Stimulated activated CD8-positive, alpha-beta memory T cell treated with anti-CD3 and anti-CD28 coated beads, Interleukin-2, amount 100 ng/mL, for 1 hour (primary cell): ENCODE measurements at places on chromosomes 7 and 10.

DNA sequence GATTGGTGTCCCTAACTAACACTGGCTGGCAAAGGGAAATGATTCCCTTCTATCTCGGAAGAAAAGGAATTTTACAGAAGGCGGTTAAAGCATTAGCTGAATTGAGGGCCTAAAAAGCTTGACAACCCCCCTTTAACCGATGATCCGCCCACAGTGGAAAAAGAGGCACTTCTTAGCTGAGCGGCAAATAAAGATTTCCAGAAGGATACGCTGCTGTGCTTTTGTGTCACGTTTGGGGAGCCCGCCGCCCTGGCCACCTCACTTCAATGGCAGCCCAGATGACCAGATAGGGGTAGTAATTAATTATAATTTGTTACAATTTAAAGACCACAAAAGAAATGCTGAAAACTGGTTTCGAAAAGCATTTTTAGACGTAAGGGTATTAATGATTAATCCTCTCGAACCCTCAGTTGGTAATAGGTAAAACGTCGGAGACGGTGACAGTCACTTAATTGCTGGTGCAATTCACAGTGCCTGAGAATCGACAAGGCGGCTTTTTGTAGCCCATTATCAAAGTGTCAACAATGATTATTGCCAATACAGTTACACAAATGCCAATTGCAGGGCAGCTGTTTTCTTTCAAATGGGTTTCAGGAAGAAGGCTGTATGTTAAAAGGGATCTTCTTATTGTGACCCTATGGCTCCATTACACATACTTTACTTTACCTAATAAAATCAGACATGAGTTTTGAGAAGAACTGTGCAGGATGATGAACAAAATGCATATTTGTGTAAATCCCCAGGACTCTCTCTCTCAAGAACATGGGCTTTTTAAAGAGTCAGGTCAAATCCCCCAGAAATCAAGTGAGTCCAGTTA is 154.1 kb downstream of the PIP4K2A start:
- DNase-seq, result no peak

DNA sequence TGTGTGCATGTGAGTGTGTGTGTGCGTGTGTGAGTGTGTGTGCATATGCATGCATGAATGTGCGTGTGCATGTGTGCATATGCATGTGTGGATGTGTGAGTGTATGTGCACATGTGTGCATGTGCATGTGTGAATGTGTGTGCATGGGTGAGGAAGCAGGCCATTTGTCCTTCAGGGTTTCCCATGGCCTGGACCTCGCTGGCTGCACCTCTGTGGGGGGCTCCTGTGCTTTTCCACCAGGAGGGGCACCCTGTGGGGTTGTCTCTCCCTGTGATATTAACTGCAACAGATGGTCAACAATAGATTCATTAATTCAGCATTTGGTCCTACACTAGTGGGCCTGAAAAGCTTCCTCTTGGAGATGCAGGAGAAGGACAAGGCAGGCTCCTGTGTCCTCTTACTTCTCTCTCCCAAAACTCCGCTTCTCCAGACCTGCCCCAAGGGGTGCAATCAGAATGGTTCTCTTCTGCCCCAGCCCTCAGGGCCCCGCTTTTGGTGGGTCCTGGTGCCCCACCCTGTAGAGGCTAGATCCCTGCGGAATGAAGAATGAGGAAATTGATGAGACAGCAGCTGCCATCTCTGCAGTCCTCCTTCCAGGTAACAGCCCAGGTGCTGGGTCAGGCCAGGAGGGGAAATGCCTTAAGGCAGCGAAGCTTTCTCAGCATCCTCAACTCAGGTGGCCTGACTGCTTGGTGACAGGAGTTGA is 41.5 kb upstream of the NUB1 start:
- no peak for DNase-seq

DNA sequence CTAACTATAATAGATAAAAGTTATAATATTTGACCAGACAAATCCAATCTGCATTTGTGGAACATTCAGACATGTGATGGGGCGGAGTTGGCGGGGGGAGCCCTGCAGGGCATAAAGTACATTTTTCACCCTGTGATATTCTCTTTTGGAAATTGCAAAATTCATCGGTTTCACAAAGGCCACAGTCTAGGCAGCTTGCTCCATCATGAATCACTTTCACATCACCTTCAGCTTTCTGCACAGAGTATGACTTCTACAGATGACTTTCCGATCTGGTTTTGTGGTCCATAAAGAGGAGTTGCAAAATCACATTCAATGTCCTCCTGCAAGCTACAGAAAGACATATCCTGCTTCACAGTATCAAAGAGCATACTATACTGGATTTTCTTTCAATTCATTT is 51.4 kb upstream of the APBB1IP start:
- DNase-seq, result no peak

DNA sequence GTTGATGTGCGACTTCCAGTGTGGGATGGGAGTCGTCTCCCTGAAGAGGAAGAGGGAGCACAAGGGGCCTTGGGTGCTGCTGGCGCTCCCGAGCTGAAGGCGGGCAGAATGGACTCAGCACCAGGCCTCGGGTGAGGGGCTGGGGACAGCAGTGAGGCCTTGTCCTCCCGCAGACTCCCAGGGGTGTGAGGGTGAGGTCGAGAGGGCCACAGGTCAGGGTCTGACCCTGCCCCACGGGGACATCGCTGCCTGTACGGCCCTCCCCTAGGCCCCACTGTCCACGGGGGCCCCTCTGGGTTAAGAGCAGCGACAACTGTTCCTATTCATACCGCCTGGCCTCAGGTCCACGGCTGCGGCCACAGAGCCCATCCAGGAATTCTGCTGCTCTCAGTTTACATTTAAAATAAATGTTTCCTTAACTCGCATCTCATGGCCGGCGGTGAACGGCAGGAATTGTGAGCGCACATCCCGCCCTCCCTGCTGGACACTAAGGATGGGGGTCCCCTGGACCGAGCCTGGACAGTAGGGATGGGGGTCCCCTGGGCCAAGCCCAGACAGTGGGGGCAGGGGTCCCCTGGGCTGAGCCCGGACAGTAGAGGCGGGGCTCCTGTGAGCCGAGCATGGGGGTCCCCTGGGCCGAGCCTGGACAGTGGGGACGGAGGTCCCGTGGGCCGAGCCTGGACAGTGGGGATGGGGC is 61.7 kb downstream of the PDGFA start:
- no peak for DNase-seq

GRCh38 chr7:54426406-54426805 is 115.8 kb upstream of the VSTM2A start:
- DNase-seq, result no peak

- no peak for DNase-seq
Observed at GRCh38 chr7:106071356-106071998, 40.6 kb downstream of the SYPL1 start.

GRCh38 chr7:148982654-148983199 is 45.6 kb downstream of the PDIA4 start:
- no peak for DNase-seq

- no peak for DNase-seq
Observed at GRCh38 chr10:17835688-17836087, 26.5 kb downstream of the MRC1 start.

- DNase-seq, result no peak
Observed at GRCh38 chr10:103111031-103111917, 81.8 kb downstream of the NT5C2 start.

DNA sequence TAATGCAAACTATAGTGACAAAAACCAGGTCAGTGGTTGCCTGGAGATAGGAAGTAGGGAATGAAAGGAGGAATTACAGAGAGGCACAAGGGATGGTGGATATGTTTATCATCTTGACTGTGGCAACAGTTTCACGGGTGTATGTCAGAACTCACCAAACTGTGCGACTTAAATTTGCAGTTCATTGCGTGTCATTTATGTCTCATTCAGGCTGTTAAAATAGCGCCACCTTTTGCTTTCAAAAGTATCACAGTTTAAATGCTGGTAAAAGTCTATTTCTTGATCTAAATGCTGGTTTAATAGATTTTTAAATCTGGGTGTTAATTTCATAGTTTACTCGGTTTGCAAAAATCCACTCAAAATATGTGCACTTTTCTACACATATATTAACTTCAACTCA is 51.0 kb downstream of the PTTG1IP2 start:
- no peak for DNase-seq

DNA sequence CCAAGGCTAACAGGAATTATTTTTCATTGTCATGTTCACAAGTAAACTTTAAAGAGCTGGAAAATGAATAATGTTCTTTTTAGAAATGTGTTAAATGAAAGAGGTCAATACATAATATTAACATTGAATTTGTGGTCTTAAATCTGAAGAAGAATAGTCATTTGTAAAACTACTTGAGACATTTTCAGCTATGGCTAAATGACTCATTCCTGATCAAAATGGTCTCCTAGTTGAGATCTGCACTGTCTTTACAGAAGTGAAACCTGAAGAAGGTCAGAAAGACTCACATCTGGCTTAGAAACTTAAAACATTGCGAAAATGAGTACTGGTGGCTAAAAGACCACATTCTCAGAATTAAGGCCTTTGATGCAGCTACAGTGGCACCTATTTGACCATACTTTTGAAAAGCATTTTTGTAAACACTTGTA is 5.9 kb downstream of the PIK3CG start:
- DNase-seq, result no peak

DNA sequence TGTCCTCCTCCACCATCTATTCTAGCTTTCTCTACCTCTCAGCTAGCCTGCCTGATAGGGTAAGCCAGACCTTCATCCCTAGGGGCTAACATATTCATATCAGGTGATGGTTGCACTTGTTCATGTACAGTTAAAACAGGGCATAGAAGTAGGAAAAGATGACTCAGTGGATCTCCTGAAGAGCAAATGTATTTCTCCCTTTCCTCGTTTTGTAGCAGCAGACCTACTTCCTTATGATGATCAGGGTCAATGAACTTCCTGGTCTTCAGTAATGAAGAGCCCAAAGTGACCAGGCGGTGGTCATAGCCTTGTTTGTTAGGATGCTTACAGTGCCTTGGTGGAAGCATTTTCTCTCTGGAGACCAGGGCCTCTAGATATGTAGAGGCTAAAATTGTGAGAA is 6.3 kb downstream of the LIPJ start:
- DNase-seq, result no peak

DNA sequence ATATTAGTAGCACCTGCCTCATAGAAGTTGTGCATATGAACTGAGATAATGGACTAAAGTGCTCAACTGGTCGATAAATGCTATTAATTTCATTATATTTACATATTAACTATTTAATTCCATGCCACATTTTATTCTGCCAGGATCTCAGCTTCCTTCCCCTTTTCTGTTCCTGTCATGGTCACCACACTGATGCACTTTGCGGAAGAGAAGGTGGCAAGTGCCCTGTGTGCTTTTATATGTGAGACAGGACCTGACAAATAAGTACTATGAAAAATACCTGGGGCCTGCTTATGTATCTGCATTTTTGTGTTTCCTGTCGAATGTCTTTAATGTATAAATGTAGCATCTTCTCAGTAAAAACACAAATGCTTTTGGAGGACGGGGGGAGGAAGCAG is 12.2 kb downstream of the ATP6V0E2 start:
- DNase-seq, result no peak

- no peak for DNase-seq
Observed at GRCh38 chr7:2524808-2525657, 5.5 kb downstream of the LFNG start.

- no peak for DNase-seq
Observed at GRCh38 chr7:36562121-36562520, 162.2 kb downstream of the AOAH start.

DNA sequence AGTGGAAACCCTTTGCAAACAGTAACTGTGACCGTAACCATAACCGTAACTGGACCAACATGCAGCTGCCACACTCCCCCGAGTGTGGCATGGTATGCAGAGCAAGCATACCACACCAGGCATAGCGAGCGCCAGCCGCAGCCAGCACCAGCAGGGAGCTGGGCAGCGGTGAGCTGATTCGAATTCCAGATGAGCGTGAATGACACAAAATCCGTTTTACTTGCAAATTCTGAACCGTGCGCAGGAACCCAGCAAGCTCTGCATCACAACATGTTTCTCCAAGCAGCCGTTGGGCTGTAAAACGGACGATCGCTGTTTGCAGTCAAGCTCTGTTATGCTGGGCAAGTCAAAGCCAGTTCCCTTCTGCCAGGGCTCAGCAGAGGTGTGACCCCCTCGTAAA is 111.1 kb downstream of the OAT start:
- DNase-seq, result no peak

- DNase-seq, result no peak
Observed at GRCh38 chr7:98520356-98520951, 96.6 kb upstream of the NPTX2 start.

DNA sequence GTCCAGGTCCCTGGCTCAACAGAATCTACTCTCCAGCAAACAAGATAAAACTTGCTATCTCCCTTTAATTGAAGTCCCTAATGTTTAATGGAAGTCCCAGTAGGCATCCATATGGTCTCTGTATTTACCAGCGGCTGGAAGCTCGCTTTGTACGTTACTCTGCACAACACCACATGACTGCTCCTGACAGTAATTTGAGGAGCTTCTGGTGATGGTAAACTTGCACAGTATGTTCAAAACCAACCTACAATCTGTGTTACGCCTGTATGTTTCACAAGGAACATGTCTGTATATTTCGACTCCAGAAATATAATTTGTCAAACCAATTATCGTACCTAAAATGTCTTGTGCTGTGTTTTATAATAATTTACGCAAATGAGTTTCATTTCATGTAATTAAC is 4.4 kb upstream of the TECPR1 start:
- DNase-seq, result no peak

DNA sequence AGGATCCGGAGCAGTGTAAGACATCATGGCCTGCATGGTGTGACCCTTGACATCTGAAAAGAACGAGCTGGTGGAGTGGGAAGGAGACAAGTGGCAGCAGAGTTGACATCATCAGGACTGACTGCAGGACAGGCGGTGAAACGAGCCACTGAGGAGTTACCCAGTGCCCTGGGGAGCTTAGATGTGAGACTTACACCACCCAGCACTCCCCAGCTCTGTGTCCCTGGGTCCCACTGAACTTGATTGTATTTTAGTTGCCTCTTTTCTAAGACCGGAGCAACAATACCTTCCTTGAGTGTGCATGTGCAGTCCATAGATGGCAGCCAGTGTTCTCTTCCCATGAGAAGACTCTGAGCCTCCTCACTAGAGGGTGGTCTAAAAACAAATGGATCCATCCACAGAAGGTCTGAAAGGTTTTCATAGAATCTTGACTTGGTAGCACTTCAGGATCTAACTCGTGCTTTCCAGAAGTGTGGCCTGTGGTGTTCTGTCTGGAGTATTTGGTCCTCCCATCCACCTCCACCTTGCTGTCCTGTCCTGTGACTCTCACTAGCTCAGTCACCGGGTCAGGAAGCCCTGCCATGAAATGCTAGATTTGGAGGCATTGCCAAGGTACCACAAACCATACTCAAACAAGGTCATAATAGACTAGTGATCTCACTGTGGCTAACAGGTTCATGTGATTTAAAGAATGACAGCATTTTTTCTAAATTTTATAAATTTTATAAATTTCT is 59.0 kb downstream of the IKZF1 start:
- no peak for DNase-seq
